ENCODE measurements at places on chromosomes 2 and 18.

- DNase-seq, result no peak
Measured at GRCh38 chr2:153575171-153575853, 96.8 kb upstream of the RPRM start.

DNA sequence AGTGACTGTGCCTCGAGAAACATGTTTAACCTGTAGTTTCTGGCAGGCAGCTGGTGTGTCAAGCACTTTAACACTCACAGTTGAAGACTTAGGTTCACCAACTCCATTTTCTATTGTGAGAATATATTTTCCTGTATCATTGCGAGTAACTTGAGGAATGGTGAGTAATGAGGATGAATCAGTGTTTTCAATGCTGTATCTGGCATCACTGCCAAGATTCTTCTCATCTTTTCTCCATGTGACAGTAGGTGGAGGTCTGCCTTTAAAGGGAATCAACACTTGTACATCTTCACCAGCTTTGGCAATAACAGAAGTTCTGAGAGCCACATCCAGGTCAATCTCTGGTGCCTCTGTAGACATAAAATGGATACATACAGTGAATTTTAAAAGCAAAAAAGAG, 72.8 kb downstream of the PLEKHA3 start:
- DNase-seq, result no peak

DNA sequence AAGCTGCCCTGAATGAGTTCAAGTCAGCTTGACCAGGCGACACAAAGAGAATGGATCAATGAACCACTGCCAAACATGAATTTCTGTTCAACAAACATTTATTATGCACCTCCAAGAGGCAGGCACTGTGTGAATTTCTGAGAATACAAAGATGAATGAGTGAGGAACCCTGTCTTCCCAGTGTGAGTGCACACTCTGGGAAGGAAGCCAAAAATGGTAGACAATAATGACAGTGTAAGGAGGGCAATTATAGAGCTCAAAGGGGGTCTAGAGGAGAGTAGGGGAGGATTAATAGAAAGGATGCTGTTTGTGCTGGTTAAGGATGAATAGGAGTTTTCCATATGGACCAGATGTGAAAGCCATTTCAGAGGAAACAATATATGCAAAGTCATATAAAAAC, 213.4 kb downstream of the DCC start:
- DNase-seq, result no peak

GRCh38 chr2:167863377-167863776, 384.0 kb downstream of the STK39 start:
- DNase-seq, result no peak

GRCh38 chr2:239714116-239714515, 311.0 kb downstream of the NDUFA10 start:
- DNase-seq, result no peak

DNA sequence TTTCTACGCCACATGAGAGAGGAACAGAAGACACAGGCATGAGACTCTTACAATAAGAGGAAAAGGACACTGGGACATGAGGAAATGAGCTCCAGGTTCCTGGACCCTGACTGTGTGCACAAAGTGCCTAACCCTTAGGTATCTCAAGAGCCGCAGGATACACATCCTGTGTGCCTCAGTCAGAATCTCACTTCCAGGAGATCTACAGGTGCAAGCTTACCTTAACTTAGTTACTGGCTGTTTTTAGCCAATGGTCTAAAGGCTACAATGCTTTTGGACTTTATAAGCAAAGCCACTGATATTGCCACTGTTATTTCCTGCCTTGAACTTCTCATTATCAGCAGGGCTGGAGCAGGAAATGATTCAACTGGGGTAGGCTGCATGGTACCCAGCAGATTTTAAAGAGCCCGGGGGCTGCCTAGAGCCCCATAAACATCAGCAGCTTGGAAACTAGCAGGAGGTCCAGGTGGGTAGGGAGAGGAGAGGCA, 254.4 kb downstream of the ZNF521 start:
- DNase-seq, result peak; percentile 90

All from cerebellar cortex (tissue), 1 donor.